Fibroblast of lung (primary cell): ENCODE measurements at places on chromosomes 4 and X. TPM values are rescaled to one million over a fixed set of nuclear protein-coding genes. Genes with fewer than 3 reads are reported as not detected.

DNA sequence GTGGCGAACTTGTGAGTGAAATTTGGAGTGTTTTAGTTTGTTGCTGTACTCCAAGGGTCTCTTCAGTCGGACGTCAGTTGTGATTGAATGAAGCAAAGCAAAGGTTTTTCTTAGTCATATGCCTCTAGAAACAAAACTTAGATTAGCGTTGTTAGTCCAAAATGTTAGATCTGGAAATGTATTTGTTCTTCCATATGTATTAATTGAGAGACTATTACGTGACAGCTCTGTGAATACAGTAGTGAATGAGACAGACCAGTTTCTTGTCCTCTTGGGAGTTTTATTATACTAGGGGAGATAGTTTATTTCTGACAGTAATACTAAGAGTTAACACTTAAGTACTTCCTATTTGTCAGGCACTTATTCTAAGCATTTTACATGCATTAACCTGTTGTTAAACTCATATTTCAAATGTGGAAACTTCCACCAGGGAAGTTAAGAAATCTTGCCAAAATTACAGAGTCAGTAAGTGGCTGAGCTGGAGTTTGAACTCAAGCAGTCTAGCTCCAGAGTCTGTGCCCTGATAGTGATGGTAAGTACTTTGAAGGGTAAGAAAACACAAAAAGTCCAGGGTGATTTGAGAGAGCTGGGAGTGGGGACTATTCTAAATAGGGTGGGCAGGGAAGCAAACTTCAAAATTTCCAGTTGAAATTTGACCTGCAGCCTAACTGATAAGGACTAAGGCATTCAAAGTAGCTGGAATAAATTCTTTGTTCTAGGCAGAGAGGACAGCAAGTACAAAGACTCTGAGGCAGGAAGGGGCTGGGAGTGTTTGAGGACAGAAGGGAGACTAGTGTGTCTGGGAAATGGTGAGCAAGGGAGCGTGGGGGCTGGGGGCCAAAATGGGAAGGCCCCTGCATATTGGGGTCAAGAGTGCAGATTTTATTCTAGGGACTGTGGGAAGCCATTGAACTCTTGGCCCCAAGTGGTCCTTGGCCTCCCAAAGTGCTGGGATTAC lies 17.0 kb downstream of the ADD1 start:
- no peak for DNase-seq

DNA sequence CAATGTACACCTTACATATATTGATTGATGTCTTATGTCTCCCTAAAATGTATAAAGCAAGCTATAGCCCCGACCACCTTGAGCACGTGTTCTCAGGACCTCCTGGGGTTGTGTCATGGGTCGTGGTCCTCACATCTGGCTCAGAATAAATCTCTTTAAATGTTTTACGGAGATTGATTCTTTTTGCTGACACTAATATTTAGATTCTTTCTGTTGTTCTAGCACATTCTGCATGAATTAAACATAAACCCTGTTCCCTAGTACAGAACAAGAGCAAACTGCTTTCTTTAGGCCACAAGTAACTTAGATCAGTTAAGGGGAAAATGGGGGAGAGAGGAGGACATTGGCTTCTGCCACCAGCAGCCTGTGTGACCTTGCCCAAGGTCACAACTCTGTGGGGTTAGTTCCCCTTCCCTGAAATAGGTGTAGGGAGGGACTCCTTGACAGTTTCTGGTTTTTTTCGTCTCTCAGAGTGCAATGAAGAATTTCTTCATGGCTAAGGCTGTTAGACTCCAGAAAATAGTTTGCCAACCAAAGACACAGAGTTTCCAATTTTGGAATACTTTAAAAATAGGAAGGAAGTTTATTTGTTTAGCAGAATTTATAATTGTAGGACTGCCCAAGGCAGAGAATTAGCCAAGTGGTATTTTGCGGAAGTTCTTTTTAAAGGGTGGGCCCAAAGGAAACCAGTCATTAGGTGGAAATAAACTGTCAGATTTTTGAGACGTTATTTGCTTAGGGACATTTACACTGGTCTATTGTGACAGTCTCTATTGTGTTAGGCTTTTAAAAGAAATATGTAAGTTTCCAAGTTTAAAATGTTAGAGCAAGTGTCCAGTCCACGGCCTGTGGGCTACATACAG lies 29.4 kb downstream of the PTTG2 start:
- DNase-seq = no peak

- no peak for DNase-seq
Observed at GRCh38 chr4:1610791-1611500, 73.2 kb downstream of the FAM53A start.

DNA sequence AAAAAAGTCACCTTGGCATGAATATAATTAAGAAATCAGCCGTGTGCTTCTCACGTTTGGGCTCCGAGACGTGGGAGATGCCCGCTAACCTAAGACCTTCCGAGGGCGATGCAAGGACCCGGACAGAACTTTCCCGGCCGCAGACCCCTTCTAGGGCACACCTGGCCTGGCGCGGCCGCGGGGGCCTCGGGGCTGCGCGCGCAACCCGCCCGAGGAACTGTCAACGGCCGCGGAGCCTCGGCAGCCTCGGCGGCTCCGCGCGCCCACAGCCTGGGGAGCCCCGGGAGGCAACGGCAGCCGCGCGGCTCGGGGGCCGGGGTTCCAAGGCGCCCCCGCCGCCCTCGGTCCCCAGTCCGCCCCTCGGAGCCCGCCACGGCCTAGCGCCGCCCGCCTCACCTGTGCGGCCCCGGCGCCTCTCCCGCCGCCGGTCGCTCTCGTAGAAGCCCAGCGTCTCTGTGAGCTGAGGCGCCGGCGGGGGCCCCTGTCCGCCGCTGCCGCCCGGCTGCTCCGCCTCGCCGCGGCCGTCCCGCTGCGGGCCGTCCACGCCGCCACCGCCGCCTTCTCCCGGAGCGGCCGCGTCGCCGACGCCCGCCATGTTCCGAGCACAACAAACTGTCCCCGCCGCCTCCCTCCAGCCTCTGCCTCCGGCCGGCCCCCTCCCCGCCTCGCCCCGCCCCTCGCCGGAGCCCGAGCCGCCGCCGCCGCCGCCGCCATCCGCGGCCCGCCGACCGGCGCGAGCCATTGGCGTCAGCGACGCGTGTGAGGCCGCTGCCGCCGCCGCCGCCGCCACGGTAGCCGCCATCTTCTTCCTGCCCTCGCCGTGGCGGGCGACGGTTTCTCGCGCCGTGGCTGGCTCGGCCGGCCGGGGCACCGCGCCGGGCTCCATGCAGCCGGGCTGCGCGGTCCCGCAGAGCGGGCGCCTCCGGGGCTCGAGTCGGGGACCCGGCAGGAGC lies at the start of gene TAPT1:
Gene TAPT1 (minus strand): TSS at position 609 of the 953 bp plus-strand sequence. CDS start 14 bp downstream, at position 595.
- peak; percentile 53 for DNase-seq

GRCh38 chr4:183396227-183396637 lies 48.2 kb upstream of the CDKN2AIP start:
- DNase-seq = no peak

- peak; percentile 59 for DNase-seq
Observed at GRCh38 chr4:70601422-70602039, 9.5 kb downstream of the AMBN start.

DNA sequence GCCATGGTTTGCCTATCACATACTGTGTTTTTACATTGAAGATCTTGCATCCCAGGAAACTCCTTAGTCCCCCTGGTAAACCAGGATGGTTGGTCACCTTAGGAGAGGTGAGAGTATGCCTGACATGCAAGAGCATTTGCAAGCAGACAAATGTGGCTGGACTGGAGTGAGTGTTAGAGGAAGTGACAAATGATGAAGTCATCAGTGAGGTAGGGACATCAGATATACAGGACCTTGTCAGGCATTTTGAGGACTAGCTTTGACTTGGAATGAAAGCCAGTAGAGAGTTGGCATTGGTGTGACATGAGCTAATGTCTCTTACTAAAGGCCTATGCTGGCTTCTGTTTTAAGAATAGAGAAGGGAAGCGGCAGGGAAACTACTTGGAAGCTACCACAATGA lies 124.9 kb downstream of the FRMPD4 start:
- DNase-seq = peak; percentile 0

DNA sequence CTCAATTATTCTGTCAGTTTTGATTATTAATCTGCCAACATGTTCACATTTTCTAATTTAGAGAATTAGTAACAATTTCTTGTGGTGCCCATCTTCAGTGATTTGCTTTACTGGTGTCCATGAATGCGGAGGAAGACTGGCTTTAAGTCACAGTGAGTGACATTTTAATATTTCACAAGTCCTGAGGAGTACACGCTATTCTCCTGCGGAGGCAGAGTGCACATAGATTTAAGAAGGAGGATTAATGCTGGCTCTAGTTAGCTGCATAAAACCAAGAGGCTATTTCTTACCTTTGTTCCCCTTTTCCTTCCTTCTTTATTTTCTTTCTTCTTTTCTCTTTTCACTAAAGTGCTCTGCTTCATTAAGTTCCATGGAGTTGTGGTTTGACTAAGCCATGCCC lies 495.2 kb upstream of the IGFBP7 start:
- no peak for DNase-seq

DNA sequence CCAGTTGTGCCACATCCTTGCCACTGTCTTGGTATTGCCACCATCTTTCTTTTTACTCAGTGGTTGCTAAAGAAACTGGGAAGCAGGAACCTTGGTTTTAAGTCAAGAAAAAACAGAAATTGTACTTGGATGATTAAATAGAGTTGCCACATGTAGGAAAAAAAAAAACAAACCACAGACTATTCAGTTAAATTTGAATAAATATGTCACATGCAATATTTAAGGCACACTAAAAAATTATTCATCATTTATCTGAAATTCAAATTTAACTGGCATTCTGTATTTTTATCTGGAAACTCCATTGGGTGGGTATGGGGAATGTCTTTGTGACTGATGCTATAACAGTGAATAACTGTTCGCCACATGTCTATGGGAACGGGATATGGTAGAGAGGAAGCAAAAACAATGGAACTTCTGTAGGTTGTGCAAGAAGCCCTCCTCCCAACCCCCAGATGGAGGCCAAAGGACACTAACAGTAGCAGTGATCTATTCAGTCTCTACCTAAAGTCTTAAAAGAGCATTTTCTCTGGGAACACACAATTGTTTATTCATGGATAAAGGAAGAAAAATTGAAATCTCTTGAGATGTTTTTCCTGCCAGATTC lies 57.0 kb upstream of the PLAC8 start:
- no peak for DNase-seq

DNA sequence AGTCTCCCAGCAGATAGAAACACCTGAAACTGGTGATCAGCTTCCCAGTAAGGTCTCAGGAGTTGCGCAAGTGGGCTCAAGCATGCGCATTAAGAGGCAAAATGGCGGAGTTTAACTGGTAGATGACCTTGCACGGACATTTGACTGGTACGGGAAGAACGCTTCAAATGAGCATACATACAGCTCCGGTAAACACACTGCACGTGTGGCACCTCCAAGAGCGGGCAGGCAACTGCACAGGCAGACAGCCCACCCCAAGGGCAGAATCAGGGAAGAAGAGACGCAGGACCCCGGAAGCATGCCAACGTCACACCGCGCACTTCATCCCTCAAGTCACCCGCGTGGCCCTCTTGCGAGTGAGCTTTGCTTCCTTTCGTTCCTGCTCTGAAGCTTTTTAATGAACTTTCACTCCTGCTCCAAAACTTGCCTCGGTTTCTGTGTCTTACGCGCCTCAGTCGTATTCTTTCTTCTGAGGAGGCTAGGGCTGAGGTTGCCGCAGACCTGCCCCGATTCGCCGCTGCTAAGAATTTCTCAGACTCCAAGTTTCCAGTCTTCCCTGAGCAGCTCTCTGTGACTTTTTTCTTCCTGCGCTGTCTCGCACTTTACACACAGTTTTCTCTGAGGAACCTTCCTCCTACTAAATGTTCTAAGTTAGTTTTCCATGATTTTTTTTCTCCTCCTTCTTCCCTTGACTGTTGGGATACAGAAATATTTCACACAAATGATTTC lies 180.7 kb upstream of the ZFP42 start:
- peak; percentile 4 for DNase-seq

- no peak for DNase-seq
Observed at GRCh38 chrX:133859336-133859735, 126.1 kb downstream of the GPC3 start.

The STK32B gene
- under 0.01 and 0.50 TPM in 2 replicates for total RNA-seq

The CNGA1 gene
- not detected in 2 replicates for total RNA-seq

The TSPYL2 gene
- total RNA-seq = 9.2 and 10.2 TPM in 2 replicates

The SAGE1 gene
- total RNA-seq = not detected in 2 replicates

The TCEAL6 gene
- total RNA-seq = not detected in 2 replicates

The BEX5 gene
- not detected in 2 replicates for total RNA-seq

The LUZP4 gene
- not detected in 2 replicates for total RNA-seq

The MAGEB10 gene
- total RNA-seq = not detected in 2 replicates

The SLC4A4 gene
- total RNA-seq = 9.8 and 12.2 TPM in 2 replicates
